ENCODE measurements at places on chromosomes 3 and 15.
A peak's percentile ranks its signal among the peaks of the same experiment; 100 is the strongest.

DNA sequence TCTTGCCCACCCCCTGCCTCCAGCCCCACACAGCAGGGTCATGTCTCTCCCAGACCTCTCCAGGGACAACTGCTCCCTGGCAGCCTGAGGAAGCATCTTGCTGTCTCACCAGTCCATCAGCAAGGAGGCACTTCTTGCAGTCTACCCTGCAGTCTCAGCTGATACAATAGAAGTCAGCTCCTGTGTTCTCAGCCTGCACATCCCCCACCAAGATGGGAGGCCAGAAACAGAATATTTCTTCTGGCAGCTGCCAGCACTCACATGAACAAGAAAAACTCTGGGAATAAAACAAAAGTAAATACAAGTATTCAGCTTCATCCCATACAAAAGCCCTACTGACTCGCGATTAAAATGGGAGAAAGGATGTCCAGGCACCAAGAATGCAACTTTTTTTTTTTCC, 457.4 kb upstream of the PROK2 start:
- DNase-seq, result no peak

DNA sequence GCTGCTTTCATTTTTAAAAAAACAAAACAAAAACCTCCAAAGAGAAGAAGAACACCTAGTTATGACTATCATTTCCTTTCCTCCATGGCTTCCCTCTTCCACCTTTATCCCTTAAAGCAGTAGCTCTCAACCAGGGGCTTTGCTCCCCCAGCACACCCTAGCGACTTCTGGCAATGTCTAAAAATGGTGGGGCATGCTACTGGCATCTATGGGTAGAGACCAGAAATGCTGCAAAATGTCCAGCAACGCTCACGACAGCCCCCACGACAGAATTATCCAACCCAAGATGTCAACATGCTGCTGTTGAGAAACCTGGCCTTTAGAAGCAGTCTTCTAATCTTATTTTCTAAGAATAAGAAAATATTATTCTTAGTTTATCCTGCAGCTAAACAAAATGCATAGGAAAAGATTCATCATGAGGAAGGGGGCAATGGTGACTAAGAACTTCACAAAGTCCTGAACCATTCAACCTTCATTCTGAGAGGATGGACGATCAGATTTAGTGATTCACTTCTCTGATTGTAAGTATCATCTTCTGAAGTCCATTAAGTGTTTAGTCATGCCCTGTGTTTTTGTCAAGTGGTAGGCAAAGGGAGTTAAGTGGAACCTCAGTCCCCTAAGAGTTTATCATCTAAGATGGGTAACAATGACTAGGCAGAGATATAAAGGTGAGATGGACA, 81.7 kb downstream of the CCNL1 start:
- no peak for DNase-seq

DNA sequence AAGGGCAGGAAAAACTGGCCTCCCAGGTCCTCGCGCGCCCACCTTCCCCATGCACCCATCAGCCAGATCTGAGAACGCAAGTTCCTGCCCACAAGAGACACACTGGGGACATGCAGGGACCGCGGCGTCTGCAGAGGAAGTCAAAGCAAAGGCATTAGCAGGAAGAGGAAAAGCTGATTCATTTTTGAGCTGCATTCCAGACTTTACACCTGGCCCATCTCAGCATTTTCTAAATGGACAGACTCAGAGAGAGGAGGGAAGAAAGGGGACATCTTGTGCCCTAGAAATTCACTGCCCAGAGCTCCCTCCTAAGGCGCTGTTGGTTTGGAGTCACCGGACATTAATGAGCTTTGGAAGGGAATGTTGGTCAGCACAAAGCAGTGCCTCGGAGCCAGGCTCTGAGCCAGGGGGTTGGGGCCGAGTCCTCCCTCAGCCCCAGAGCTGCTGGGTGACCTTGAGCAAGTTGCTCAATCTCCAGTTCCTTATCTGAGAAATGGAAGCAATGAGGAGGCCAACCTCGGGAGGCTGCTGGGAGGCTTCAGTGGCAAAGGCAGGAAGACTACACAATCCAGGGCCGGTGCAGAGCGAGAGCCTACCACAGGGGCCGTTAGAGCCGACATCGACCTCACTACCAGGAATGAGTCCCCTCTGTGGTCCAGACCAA, 150.5 kb upstream of the IQSEC1 start:
- DNase-seq, result no peak

DNA sequence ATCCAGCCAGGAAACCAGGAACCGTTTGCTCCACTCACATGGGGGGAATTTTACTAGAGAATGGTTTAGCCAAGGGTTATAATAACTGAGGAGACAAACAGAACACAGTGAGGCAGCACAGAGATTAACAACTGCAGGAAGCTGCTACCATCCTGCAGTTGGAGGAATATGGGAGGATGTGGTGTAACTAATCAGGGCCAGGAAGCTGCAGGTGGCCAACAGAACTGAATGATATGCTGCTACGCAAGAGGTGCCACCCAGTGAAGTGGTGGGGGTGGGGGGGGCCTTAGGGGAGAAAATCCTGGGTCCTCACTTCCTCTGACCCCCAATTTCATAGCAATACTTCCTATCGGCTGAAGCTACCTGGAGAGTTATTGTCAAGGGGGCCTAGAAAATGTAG, 306.4 kb upstream of the STT3B start:
- no peak for DNase-seq

DNA sequence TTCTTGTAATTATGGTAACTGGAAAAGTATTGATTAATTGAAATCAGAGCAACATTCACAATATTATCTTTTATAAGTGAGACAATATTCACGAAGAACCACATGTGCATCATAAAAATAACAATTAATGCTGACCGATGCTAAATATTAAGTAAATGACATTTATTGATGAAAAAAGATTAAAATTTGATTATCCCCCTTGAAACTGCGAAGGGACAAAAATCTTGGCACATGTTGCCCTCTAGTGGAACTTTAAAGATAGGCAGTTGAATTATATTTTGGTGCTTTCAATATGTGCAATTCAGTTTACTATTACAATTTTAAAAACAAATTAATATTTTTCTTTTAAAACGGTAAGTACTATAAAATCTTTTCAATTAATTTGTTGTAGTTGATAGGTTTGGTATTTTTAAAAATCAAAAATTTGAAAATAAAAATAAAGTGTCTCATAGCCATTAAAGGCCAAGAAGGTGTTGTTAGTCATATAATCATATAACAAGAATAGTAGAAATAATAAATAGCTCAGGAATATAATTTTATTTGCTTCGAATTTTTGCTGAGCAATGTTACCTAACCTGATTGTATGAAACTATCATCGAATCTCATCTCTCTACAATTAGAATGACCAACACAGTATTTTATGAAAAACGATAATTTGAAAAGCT, 270.2 kb downstream of the ROBO1 start:
- DNase-seq, result no peak

DNA sequence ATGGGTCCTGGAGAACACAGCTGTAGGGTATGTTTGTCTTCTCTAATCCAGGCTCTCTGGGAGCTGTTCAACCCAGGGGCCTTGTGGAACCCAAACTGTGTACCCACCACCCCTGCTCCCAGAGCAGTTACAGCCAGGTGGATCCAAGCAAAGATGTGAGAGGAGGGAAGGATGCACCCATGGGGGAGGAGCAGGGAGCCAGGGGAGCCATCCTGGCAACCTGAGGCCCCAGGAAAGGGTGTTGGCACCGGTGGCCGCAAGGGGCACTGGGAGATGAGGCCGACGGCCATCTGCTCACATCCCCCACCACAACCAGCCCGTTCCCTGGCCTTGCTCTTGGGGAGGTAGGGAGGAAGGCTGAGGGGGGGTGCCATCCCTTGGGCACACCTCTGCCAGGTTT, 43.2 kb downstream of the CMTM6 start:
- DNase-seq, result peak; percentile 21

DNA sequence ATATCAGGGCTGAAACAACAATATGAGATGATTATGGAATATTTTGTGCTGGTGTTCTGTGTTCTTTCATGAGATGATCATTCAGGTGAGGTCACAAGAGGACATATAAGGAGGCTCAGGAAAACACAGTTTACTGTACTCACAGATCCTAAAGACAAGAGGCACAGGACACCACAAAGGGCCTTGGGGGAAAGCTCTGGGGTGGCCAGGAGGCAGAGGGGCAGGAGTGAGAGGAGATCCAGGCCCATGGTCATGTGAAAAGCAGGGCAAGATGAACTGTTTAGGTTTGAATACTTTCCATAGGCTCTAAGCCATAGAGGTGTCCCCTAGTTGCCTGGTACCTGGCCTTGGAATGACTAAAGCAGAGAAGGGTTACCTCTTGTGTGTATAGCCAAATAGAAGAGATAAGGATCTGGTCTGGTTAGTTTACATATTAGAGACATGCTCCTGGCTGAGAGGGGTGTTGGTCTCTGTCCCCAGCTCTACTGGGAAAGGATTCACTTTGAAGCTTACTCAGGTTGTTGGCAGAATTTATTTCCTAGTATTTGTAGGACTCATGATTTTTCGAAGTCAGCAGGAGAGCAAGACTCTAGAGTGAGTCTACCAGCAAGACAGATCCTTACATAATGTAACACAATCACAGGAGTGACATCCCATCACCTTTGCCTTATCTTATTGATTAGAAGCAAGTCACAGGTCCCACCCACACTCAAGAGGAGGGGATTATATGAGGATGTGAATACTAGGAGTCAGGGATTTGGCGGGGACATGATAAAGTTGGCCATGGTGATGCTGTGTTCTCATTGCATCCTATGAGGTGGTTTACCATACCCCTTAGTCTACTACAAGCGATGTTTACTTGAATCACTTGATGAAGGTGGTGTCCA, 11.3 kb upstream of the TM4SF1 start:
- DNase-seq, result no peak

- no peak for DNase-seq
Measured at GRCh38 chr3:19467761-19468160, 319.5 kb downstream of the KCNH8 start.

- DNase-seq, result no peak
Measured at GRCh38 chr15:82890995-82891390, 61.5 kb downstream of the HOMER2 start.

- no peak for DNase-seq
Measured at GRCh38 chr3:171792531-171792930, 17.8 kb downstream of the PLD1 start.
